GM03348 (cell line): ENCODE measurements at places on chromosomes 11 and 22.

GRCh38 chr22:45597460-45598192, 74.0 kb upstream of the ATXN10 start:
- no peak for DNase-seq

DNA sequence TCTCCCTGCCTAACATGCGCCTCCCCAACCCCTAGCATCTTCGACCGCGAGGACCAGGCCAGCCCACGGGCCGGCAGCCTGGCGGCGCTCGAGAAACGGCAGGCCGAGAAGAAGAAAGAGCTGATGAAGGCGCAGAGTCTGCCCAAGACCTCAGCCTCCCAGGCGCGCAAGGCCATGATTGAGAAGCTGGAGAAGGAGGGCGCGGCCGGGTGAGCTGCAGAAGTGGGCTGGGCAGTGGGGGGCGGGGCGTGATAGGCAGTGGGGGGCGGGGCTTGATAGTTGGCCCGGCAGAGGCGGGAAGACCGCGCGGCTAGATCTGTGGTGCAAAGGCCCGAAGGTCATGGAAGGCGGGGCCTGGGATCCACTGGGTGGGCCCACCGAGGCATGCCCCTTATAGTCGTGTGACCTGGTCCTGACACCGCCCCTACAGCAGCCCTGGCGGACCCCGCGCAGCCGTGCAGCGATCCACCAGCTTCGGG, 8.7 kb downstream of the SELENOM start:
- DNase-seq = no peak

GRCh38 chr11:2689651-2690575, 9.9 kb downstream of the KCNQ1OT1 start:
- no peak for DNase-seq

GRCh38 chr11:911031-911889, 650 bp upstream of the CHID1 start:
- peak; percentile 75 for DNase-seq
